ENCODE measurements at places on chromosomes 6 and 20.

DNA sequence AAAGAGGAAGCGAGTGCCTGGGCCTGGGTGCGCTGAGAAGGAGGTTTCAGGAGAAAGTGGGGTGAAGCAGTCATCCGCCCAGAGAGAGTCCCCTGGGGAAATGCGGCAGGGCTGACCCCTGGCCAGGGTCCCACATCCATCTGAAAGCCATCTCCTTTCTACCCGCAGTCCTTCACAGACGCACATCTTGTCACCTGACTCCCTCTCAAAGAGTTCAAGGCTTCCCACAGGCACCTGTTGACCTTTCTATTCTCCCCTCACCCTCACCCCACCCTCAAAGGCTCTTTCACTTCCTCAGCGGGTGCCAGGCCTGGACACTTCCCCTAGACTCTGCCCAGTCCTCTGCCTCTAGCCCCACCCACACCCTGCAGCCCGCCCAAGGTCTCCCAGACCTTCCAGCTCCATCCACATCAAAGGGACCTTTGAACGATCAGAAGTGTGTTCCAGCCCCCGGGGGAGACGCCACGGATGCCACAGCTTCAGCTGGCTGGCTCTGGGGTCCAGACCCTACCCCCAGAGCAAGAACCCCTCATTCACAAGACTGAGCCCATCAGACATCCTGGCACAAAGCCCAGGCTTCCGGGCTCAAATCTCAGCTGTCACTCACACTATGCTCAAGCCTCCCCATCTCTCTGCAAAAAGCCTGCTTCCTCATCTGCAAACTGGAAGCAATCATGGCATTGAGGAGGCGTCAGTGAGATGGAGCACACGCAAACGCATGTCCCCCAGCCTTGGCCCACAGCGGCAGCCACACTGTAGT is 2.1 kb downstream of the CTSZ start:
- DNase-seq, result no peak

- DNase-seq, result no peak
These were observed 157.0 kb upstream of the DTNBP1 start for GRCh38 chr6:15819841-15820240.

- DNase-seq, result peak; percentile 69
These were observed 75.2 kb upstream of the GLP1R start for GRCh38 chr6:38973178-38974057.

DNA sequence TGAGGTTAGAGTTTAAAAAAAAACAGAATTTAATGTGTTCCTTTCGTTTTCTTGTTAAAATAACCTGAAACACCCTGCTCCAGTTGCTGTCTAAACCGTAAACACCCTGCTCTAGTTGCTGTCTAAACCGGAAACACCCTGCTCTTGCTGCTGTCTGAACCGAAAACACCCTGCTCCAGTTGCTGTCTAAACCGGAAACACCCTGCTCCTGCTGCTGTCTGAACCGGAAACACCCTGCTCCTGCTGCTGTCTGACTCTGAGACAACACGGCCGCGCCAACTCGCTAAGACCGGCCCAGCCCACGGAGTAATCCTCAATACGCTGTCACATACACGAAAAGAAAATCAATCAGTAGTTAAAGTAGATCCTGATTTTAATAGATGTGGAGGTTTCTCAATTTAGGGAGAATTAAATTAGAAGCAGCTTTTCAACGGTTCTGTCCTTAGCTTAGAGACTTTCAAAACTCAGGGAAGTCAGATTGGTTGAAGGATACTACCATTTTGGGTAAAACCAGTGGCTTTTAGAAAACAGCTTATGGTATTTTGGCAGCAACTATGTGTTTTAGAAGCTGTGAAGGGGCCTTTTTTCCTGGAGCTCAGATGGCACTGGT is 98.3 kb downstream of the RAMACL start:
- peak; percentile 44 for DNase-seq

DNA sequence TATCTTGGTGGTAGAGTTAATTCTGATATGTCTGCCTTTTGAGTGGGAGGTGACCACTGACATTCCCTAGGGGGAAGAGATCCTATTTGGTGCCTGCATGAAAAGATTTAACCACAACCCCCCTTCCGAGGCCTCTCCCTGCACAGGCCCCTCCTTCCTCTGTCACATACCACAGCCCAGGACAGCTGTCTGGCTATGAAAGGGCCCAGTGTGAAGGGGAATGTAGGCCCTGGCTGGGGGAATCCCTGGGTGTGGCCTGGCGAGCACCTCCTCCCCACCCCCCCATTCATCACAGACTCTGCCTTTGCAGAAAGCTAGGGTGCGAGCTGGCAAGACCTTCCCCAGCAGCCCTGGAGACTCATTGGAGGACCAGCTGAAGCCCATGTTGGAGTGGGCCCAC is 27.4 kb upstream of the MAPRE1 start:
- peak; percentile 80 for DNase-seq

DNA sequence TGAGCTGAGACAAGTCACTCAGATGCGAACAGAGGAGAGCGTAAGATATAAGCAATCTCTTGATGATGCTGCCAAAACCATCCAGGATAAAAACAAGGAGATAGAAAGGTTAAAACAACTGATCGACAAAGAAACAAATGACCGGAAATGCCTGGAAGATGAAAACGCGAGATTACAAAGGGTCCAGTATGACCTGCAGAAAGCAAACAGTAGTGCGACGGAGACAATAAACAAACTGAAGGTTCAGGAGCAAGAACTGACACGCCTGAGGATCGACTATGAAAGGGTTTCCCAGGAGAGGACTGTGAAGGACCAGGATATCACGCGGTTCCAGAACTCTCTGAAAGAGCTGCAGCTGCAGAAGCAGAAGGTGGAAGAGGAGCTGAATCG is 9.5 kb upstream of the SNRNP48 start:
- no peak for DNase-seq

DNA sequence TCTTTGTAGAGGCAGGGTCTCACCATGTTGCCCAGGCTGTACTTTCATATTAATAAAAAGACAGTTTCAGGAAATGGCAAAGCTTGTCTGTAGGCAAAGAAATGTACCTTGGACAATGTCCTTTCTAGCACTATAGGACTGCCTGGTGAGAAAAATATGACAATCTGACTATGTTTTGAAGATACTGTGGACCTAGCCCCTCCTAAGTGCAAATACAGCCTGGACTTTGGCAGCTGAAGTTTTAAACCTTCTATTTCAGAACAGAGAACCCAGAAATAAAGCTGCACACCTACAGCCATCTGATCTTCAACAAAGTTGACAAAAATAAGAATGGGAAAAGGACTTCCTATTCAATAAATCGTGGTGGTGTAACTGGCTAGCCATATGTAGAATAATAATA is 18.9 kb upstream of the IL17A start:
- no peak for DNase-seq

- no peak for DNase-seq
These were observed 471.8 kb upstream of the BTBD3 start for GRCh38 chr20:11445891-11446290.

DNA sequence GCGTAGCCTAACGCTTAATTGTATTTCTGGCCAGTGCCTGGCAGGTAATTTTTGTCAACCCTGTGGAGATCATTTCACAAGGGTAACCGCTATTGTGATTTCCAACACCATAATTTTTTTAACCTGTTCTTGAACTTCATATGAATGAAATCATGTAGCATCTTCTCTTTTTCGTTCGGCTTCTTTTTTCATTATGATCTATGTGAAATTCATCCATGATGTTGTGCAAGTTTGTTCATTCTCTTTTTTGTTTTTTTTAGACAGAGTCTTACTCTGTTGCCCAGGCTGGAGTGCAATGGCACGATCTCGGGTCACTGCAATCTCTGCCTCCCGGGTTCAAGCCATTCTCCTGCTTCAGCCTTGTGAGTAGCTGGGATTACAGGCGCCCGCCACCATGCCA is 42.5 kb upstream of the TGM3 start:
- no peak for DNase-seq

DNA sequence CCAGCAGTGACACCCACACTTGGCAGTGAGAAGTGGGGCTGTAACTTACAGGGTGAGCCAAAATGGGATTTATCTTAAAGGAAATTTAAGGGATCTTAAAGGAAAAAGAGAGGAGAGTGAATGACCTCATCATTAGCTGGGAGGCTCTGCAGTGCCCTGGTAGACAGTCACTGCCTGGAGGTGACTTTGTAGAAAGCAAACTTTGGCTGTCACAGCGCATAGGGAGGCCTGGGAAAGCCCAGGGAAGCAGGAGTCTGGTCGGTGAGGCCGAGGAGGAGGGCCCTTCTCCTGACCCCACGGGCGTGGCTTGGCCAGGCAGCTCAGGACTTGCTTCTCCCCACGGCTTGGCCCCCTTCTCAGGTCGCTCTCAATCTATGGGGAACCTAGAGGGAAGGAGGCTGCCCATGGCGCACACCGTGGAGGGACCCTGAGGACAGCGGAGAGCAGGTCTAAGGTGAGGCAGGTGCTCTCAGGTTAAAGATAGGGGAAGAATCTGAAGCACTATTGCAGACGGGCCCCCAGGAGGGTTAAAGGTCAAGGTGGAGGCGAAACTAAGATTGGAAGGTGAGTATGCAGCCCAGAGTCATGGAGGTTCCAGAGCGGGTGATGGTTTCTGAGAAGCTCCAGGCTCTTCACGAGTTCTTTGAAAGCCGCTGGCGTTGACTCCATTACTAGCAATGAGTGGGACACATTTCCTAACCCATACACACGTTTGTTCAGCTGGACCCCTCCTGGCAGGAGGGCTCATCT is 15.6 kb upstream of the RIPK1 start:
- DNase-seq, result no peak

DNA sequence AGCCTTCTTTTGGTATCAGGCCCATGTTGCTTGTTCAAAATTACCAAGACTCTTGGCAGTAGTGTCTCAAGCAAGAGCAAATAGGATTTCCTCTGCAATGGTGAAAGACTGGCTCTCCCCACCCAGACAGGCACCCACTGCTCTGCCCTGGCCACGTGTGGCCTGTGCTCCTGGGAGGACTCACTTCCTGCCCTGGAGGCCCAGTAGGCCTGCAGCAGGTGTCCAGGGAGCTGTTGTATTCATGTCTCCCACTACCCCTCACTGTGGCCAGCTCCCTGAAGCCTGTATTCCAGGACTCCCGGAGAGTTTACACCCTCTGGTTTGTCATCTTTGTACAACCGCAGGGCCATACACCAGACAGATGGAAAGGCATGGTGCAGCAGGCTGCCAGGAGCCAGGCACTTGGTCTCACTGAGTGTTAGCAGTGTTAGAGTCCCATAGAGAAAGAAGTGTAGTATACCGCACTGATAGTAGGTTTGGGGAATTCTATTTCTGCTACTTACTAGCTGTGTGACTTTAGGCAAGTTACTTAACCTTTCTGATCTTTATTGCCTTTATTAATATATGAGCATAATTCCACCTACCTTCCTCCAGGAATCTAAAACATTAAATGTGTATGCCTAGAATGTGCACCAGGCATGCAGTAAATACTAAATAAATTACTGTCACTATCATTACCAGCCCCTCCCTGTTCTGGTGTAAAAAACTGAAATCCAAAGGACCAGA is 159.7 kb downstream of the TMEM242 start:
- DNase-seq, result no peak

- no peak for DNase-seq
These were observed 18.6 kb upstream of the ENPP1 start for GRCh38 chr6:131789219-131789618.

DNA sequence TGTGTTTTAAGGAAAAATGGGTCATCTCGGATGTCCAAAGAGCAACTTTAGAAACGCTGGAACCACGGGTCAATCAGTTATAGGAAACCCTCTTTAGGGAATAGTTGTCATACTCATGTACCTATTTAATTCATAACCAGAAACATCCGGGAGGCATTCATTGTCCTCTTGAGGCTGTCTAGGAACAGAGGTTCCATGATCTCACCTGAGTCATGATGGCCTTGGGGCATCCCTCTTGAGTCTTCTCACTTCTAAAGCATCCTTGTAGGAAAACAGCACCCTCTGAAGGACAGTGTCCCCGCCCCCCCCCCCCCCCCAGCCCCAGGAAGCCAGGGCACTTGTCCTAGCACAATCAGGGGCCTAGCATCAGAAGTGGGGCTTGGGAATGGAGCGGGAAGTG is 46.3 kb upstream of the CDH4 start:
- no peak for DNase-seq

DNA sequence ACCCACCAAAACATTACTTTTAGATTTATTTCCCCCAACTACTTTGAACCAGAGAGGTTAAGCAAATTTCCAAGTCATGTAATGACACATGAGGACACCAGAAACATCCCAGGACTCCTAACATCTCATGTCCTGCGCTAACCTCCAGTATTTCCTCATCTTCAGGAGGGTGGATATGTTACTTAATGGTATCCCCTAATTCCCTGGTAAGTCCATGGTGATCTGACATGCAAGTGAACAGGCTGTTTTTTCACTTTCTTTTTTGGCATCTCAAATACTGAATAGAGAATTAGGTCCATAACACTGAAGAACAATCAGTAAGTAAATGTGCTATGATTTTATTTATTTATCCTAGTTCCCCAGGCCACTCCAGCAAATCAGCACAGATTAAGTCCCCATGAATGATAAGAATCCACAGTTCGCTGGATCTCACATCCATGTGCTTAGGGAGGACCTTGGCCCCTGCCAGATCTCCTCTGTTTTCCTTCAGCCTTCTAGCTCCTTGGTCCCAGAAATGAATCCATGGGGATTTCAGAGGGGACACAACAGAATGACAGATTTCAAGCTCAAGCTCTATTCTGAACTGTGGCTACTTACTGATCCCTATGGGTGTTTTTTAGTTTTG is 334.6 kb downstream of the CDC5L start:
- DNase-seq, result no peak

DNA sequence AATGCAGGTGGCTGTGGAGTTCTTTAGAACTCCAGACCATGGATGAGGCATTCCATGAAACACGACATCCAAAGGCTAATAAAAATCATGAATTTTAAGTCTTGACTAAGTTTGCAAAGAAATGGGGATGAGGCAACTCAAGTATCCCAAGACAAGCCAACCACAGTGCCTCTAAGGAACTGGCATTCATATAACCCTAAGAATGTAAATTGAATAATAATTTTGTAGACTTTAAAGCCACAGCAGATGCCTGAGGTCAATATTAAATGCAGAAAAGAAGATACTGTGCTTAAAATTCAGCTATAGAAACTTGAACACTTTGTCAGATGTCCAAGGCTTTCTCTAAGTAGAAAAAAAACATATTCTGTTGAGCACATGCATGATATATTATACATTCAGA is 54.5 kb downstream of the TFAP2B start:
- DNase-seq, result no peak

- DNase-seq, result peak; percentile 44
These were observed 624 bp upstream of the NPEPL1 start for GRCh38 chr20:58691773-58692578.

DNA sequence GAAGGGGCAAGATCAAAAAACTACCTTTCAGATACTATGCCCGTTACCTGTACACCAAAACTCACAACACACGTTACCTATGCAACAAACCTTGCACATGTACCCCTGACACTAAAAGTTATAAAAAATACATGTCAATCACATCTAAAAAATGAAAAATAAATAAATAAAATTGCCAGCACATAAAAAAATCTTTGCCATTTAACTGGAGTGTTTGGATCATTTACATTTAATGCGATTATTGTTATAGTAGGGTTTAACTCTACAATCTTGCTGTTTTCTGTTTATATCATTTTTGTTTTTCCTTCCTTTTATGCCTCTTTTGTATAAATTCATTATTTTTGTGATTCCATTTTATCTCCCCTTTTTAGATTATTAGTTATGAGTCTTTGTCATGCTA is 106.3 kb downstream of the RFX6 start:
- no peak for DNase-seq
